Parietal lobe (tissue), 2 donors: ENCODE measurements at places on chromosomes 11 and 22. TPM values are rescaled to one million over a fixed set of nuclear protein-coding genes. Genes with fewer than 3 reads are reported as not detected.

Gene OR52A1
- not detected for total RNA-seq

Gene BRSK2
- 54.5 TPM for total RNA-seq

Gene YPEL1
- 89.5 TPM for total RNA-seq

Gene SFI1
- 51.0 TPM for total RNA-seq

Gene APOBEC3G
- 1.6 TPM for total RNA-seq

Gene PRG3
- not detected for total RNA-seq

Gene CYTH4
- total RNA-seq, result 1.3 TPM

Gene CD6
- total RNA-seq, result not detected

Gene SUN2
- total RNA-seq, result 128 TPM

Gene POU2AF1
- not detected for total RNA-seq
